ENCODE measurements at places on chromosomes 6 and 20.

DNA sequence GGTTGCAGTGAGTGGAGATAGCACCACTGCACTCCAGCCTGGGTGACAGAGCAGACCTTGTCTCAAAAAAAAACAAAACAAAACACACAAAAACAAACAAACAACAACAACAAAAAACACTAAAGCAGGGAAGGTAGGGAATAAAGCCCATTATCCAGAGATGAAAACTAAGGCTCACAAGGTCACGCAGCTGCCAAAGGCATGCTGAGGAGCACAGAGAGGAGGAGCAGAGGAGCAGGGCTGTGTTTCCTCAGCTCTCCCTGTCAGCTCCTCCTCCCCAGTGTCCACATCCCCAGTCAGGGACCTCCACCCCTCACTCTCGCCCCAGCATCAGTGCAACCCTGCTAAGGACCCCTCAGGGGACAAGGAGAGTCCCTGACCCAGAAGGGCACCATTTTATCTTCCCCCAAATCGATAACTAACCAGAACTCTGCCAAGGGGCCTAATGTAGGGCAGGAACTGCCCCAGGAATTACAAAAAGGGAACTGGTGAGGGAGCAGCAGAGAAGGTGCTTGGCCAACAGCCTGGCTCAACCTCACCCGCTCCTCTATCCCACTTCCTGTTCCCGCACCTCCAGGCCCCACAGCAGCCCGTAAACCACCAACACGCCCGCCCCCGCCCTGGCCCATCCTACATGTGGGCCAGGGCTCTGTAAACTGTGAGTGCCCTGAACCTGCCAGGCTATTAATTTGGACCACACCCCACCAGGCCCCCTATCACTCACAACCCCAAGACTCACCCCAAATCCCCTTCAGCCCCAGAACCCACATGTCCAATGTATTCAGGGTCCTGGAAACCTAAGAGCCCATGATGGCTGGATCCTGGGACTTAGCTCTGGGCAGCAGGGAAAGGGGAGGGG lies 9.0 kb downstream of the TEAD3 start:
- DNase-seq: no peak

DNA sequence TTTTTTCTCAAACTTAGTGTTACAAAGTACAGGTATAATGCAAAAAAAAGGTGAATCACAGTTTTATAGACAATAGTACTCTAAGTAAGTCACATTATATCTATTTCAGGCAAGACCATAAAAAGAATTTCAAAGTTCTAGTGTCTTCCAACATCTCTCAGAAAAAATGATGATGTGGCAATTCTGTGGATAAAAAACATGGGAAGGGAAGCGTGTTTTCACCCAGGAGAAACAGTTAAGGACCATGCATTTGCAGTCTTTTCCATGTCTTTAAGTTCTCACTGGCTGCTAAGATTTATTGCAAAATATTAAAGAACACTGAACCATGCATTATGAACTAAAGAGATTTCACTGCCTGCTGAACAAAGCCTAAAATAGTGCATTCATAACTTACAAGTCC lies 1.8 kb downstream of the SSR1 start:
- DNase-seq: no peak

- DNase-seq: no peak
These were observed 56.5 kb upstream of the SIRPA start for GRCh38 chr20:1838556-1839279.

GRCh38 chr6:146878168-146878951 lies 279.6 kb downstream of the ADGB start:
- no peak for DNase-seq

GRCh38 chr6:137002505-137002904 lies 42.3 kb downstream of the IL20RA start:
- DNase-seq: no peak

DNA sequence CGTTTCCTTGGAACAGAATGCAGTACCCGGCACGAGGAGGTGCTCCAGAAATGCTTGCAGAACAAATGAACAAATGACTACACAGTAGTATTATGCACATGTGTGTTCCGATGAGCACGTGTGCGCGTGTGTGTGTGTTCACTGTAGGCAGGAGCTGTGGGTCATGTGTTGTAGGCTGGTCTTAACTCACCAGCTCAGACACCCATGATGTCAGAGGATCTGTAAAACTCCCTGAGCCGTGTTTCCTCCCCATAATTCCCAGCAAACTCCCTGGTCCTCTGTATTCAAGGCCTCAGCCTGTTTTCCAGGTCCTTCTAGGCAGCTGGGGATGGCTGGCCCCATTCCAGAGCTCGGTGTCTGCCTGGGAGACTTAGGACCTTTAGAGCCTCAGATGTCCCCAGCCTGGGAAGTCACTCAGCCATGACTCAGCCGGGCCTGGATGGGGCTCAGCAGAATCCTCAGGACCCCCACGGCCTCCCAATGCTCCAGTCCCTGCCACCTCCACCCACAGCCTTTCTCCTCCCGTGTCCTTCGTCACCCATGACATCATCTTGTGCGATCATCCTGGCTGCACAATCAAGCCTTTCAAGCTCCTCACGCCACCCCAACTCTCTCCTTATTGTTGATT lies 475.0 kb upstream of the SULF2 start:
- no peak for DNase-seq

DNA sequence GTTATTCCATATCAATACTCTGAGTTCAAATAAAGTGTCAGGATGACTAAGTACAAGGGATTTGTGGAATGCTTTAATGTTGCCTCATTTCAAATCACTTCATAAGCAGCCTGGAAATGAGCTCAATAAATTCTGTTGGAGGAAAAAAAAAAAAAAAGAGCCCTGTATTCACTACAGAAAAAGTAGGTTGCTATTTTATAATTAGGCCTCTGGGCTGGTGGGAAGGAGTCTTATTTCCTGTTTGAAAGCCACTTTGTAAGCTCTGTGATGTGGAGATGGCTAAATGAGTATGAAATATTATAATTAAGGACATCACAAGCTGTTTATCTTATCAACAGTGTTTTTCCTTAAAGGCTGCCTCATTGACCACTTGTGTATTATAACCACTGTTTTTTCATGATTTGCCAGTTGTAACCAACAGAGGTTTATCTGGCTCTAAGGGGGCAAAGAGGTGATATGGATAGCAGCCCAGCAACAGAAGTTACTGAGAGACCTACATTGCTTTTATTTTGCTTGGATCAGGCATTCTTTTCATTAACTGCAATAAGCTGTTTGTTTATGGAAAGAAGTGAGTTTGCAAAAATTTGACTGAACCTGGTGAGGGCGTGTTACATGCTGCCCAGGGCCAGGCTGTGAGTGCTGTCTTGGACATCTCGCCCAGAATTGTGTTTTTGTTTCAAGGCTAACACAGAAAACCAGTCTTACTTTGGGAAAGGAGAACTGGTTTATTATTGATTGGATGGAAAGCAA lies 563.3 kb upstream of the MAP3K7 start:
- DNase-seq: no peak

DNA sequence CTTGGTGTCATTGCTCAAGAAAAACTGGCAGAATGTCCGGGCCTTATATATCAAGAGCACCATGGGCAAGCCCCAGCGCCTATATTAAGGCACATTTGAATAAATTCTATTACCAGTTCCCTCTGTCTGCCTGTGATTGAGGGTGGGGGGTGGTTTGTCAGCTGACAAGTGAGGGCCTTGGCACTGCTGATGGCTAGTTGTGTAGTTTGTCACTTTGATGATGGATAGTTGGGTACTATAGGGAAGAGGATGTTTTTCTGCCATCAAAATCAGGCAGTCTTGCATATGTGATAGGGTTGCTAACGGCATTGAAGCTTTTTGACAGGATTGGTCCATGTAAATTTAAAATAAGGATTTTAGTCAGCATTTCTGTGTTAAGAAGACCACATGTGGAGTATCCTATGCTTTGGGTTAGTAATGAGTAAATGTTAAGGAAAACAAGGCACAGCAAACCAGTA lies 2.5 kb downstream of the RPL10A start:
- no peak for DNase-seq

DNA sequence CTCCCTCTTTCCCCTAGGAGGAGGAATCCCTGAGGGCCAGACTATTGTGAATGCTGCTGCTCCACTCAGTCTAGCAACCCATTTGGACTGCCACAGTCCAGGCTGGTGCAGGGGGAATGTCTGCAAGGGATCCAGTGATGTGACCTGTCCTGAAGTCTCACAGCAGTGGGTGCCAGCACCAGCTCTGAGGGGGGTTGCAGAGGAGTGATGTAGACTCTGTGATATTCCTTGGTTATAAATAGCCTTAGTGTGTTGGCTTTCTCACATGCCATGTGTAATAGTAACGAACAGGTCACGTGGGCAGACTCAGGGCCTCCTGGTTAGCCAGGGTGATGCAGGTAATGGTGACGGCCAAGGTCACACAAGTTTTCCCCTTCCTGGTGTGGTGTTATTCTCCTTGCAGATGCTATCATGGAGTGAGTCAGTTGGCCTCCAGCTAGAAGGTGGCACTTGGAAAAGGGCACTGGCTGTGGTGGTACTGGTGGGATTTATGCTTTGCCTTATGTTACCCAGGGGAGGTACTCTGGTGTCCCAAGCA lies 404.4 kb downstream of the UTRN start:
- no peak for DNase-seq

DNA sequence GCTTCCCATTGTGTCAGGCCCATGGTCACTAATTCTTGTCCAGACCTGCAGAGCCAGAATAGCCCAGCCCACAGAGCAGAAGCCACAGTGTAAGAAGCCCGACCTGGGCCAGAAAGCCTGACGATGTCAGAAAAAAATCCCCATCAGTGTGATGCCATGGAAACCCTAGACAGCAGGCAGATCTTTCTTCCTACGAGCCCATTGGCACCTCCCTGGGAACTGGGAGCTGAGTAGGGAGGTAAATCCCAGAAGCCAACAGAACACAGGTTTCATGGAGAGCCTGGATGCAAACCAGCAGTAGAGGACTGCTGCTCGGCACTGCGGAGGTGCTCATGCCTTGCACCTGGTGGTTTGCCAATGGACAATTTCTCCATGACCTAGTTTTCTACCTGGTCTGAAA lies 82.2 kb upstream of the SLC22A16 start:
- DNase-seq: no peak

DNA sequence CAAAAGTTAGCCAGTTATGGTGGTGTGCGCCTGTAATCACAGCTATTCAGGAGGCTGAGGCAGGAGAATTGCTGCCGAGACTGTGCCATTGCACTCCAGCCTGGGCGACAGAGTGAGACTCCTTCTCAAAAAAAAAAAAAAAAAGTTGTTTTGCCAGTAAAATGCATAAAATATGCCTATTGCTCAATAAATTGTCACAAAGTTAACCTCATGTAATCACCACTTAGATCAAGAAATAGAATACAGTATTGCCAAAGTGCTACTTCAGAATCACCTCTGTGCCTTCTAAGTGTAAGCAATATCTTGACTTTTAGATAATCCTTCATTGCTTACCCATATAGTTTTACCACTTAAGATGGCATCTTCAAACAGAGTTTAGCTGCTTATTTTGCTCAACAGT lies 80.7 kb downstream of the TRMT11 start:
- no peak for DNase-seq

DNA sequence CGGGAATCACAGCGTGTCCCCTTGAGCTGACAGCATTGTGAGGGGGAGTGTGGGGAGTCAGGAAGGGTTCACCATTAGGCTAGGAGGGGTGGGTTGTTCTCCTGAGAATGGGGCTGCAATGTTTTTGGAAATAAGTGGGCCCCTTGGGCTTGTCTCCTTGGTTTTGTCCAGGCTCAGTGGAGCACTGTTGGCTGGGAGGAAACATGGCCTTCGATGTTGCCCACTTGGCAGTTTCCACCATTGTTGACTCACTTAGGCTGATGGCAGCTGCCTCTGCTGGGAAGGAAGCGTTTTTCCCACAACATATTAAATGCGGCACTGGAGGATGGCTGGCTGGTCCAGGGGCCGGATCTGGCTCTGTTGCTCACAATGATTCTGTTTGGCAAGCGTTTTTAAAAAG lies 512.1 kb downstream of the QKI start:
- DNase-seq: no peak

GRCh38 chr6:24838081-24838480 lies 39.4 kb upstream of the ARMH2 start:
- DNase-seq: no peak

DNA sequence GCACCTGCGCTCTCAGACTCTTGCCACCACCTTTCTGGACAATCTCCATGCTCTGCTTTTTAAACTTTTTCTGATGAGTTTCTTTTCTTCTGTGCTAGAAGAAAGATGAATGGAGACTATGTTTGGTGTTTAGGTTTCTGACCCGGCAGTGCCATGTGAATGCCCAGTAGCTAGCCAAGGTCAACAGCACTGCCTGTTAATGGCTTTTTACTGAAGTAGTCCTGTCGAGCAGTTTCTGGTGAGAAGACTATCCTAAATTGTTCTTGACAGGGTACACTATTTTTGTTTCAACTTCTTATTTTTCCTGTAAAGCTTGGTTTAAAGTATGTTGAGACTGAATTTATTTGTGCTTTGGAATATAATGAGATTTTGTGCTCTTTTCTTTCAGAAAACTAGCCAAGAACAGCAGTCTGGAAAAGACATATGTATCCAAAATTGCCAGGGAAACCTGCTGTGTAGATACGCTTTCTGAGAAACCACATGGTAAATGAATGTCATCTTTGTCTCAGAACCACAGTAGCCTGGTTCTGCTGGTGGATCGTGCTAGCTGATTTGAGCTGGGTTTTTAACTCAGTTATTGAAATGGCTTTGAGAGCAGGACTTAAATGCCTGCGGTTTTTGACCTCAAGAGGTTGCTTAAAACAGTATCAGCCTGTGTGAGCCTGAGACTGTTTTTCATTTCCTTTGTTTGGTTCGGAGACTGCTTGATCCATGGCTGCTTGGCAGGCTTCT lies 48.1 kb downstream of the KCNS1 start:
- DNase-seq: no peak

- no peak for DNase-seq
These were observed 25.3 kb downstream of the DUSP22 start for GRCh38 chr6:317448-318144.

DNA sequence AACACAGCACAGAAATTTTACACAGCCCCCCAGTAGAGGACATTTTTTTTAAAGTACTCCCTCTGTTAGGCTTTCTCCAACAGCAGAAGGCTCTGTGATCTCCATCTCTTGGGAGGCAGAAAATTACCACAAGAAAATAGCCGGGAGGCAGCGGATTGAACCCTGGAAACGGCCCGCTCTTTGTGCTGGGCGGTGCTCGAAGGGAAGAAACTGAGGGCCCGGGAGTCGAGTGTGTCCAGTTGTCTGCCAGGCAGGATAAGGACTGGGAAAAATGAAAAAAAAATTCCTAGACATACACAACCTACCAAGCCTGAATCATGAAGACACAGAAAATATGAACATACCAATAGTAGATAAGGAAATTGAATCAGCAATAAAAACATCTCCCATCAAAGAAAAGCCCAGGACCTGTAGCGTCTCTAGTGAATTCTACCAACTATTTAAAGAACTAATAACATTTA lies 31.5 kb downstream of the POM121L2 start:
- DNase-seq: no peak
